ENCODE measurements at places on chromosomes 6 and 20.
A peak's percentile ranks its signal among the peaks of the same experiment; 100 is the strongest.

GRCh38 chr20:16902662-16903061 lies 154.5 kb downstream of the OTOR start:
- DNase-seq, result no peak

DNA sequence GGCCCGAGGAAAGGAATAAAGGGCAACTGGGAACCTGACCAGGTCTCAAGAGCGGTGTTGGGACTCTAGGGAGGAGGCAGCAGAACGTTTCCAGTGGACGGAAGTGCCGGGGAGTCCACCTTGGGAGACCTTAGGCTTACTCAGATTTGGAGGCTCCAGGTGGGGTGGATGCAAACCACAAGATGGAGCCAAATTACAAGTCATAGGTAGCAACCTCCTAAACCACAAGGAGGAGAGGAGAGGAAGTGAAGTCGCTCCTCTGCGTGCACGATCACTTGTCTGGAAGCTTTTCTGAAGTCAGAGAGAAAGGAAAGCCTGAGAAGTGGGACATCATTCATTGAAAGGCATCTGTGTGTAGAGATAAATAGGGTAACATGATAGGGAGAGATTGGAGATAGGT lies 9.3 kb downstream of the HLA-DOA start:
- peak; percentile 27 for DNase-seq

DNA sequence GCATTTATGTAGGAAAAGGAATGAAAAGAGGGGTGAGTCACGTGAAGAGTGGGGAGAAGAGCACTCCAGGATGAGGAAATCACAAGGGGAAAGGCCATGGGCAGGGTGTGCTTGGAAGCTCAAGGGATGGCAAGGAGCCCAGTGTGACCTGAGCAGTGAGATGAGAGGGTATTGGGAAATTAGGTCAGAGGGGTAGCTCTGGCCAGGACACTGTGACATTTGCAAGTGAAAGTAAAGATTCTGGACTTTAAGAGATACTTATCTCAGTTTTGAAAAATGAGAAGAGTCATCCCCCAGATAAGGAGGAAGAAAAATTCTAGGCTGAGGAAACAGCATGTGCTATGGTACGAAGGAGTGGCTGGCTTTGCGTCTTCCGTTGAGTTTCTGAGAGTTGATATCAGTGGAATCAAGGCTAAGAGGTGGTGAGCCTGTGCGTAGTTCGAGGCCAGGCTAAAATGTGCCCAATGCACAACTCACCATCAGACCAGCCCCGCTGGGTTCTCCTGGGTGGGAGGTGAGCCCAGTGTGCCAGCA lies 79.9 kb downstream of the GCLC start:
- DNase-seq, result no peak

DNA sequence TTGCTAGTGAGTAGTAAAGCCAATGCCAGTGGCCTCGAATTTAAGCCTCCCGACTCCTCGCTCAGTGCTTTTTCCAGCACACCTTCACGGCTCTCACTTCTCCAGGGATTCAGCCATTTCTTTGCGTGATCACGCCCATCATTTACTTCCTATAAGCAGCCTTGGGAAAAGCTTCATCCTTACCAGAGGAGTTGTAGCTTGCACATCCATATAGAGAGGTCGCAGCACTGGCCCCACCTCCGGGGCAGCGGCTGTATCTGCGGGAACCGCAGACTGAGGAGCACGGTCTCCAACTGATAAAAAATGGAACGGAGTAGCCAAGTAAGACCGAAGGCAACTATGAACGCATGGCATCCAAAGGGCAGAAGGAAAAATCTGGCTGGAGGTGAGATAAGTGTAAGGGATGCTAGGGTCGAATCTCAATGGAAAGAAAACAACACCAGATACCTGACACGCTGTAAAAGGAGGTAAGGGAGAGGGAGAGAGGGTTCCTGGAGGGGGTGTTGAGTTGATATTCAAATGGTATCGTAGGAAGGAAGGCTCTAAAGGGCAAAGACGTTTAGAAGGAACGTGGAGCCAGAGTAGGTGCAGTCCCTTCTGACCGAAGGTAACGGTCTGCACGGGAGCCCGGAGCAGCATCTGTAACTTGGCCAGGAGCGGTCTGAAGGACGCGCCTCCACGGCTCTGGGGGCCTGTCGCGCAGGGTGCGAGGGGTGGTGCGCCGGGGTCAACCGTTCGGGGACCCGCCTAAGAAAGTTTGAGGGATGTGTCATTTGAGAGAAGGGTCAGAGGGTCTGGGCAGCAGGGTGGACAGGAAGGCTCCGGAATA lies 640 bp downstream of the NFS1 start:
- DNase-seq, result no peak

DNA sequence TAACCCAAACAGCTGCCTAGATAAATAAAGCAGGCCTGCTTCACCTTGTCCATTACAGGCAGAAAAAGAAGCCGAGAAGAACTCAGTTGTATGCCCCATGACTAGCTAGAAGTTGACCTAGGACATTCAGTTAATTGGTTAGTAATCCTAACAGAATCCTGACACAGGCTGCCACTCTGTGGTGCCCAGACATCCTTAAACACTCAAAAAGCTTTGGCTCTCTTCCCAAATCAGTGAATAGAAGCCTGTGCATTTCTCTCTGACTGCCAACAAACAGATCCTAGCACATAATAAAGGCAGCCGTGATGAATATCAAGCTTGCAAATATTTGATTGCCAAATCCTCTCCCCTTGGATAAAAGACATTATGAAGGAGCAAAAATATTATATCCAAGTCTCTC lies 519.1 kb upstream of the EYS start:
- DNase-seq, result no peak

- DNase-seq, result no peak
These were observed 3.6 kb upstream of the CCN2 start for GRCh38 chr6:131954775-131955107.

DNA sequence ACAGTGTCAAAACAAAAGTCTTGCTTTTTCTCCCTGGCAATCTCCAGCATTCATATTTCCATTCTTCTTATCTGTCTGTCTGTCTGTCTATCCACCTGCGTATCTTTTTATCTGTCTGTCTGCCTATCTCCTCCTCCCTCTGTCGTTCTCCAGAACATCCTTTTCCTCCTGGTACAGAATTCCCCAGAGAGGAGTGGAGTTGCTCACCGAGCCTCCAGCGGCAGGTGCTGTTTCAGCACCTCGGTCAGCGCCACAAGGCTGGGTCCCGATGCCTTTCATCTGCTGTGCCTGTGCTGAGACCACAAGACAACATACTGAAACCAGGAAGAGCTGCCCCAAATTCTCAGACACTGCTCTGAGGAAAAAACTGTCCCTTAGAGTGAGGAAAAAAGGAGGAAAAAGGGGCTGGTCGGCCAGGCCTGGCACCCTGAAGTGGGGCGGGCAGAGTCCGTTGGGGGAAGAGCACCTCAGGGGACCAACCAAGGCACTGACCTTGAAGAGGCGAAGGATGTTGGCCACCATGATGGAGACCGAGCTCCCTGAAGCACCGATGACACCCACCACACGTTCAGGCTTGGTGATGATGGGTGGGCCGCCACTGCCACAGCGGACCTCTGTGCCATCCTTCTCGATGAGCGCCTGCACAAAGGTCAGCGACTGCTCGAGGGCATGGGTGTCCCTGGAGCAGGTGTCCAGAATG lies 13.3 kb downstream of the GRM4 start:
- DNase-seq, result peak; percentile 19

DNA sequence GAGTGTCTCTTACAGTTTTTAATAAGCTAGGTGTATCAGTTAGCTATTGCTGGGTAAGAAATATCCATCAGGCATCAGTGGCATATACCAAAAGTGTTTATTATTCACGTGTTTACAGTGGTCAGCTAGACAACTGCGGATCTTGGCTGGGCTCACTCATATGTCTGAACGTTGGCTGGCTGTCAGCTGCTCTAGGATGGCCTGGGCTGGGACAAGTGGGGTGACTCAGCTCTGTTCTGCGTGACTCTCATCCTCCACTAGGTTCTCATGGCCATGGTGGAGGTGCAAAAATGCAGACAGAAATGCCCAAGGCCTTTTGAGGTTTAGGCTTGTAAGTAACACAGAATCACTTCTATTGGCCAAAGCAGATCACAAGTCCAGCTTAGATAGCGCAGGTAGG lies 22.0 kb downstream of the ZNF341 start:
- DNase-seq, result no peak

- no peak for DNase-seq
These were observed 59.3 kb downstream of the SHPRH start for GRCh38 chr6:145904868-145905267.

DNA sequence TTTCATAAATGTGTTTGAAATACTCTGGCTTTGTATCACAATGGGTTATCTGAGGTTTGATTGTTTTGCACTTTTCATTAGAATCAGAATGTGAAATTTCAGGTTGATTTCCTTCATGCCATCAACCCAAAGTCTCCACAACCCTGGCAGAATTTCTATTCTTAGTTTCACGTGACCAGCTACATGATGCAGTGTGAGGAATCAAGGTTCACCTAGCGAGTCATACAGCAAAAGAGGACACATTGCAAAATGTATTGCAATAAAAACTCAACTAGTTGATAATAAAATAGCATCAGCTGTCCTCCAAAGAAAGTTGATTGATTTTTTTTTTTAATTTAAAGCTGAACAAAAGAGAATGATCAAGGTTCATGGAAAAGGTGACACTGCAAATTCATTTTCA lies 2.2 kb downstream of the HAO1 start:
- DNase-seq, result no peak

DNA sequence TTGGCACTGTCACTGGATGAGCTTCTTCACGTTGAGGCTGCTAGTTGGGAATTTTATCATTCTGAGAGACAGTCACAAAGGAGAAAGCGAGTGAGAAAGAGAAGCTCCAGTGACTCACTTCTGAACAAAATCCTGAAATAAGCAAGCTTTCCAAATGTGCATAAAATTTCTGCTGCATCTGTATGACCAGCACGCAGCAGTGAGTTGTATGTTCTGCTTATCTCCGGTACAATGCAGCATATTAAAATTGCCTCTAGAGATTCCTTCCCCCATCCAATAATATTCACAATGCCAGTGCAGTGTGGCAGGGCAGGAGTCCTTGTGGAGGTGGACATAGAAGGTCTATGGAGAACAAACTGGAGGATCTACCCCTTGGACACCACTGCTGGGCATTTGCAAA lies 290.5 kb downstream of the ADGB start:
- DNase-seq, result no peak

DNA sequence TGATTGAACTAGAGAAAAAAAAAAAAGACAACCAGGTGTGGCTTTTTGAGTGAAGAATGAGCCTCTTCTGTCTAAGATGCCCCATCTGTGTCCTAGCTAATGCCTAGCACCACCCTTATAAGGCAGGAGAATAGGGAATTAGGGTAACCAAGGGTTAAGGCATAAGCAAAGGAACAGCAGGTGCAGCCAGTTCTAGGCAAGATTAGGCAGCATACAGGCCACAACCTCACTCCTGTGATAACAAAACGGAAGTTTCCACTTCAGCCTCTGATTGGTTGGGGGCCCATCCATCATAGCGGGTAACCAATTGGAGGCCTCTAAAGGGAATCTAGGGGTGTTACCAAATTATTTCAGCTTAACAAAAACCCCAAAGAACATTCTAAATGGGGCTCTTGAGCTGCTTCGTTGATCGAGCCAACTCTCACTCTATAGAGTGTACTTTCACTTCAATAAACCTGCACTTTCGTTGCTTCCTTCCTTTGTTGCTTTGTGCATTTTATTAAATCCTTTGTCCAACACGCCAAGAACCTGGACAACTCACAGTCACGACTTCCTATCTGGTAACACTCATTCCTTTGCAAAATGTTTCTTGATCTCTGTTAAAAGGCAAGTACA lies 61.9 kb upstream of the TAGAP start:
- DNase-seq, result peak; percentile 96

- no peak for DNase-seq
These were observed 118.5 kb downstream of the PDSS2 start for GRCh38 chr6:107340881-107341280.

GRCh38 chr20:63536241-63536977 lies 767 bp downstream of the PTK6 start:
- DNase-seq, result no peak

DNA sequence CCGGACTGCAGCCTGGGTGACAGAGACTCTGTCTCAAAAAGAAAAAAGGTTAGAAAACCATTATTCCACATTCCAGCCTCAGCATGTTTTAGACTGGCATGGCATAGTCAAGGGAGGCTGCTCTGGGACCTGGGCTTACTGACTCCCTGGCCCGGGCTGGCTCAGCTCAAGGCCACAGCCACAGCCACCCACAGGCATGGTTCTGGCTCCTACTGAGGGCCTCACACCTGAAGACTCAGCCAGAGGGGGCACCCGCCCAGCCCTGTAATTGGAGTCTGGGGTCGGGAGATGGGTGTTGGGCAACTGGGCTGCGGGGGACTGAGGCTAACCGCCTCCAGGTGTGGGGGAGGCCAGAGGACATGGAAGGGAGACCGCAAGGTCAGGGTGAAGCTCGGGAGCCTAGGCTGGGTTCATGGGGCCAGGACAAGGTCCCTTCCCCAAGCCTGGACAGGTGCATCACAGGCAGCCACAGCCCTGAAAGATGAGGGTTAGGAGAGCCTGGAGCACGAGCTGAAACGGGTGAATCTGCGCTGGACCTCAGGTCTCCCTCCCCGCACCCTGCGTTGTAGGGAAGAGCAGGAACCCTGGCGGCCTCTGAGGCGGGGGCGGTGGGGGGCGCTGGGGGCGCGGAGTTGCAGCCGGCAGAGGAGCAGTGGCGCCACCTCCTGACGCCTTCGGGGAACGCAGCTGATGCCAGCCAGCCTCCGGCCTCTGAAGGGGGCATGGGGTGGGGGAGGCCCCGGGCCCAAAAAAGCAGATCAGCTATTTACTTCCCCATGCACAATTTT lies 67.7 kb upstream of the SRSF6 start:
- DNase-seq, result no peak

- no peak for DNase-seq
These were observed 235.2 kb upstream of the EPHA7 start for GRCh38 chr6:93654548-93654947.

GRCh38 chr6:138231381-138231886 lies 13.1 kb upstream of the PBOV1 start:
- no peak for DNase-seq

- peak; percentile 9 for DNase-seq
These were observed 50.6 kb downstream of the SLC22A3 start for GRCh38 chr6:160398674-160399271.
